T follicular helper cell (primary cell): ENCODE measurements at places on chromosomes 4 and X.

- DNase-seq, result no peak
Observed at GRCh38 chrX:38142610-38143009, 78.1 kb downstream of the SRPX start.

DNA sequence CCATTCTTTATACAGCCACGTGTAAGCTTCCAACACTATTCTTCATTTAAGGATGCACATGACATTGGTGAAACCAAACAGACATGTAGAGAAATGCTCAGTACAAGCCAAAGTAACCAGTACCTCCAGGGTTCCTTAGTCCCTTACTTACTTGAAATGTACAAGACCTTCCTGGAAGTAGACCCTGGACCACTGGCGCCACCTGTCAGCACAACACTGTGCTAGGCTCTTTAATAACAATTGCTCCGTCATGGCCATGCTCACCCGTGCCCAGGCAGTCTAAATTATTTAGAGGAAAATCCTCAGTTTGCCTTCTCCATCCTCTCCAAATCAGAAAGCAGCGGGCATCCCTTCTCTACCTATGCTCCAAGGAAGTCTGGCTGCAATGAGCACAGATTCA lies 52.7 kb downstream of the ADGRA3 start:
- DNase-seq, result no peak

- no peak for DNase-seq
Observed at GRCh38 chrX:96707804-96708203, 23.2 kb downstream of the DIAPH2 start.

DNA sequence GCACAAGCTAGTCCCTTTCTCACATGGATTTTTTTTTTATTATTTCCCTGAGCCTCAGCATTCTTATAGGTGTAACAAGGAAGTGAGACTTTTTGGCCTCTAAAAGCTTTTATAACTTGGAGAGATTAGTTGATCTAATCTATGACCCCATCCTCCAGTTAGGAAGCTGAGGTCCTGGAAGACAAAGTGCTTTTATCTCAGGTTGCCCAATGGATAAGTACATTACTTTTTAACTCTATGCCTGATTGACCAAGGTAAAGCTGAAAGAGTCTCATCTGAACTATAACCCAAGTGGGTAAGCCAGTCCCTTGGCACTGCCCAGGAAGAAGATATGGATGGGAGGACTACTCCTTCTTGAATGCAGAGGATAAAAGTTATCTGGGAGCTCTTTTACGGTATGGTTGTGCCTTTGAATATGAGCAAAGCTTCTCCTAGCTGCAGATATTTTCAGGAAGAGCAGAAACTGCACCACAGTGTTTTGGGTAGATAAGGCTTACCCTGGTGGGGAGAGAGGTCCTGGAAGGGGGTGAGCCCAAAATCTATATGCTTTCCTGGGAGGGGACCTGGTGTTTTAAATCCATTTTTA lies 40.2 kb downstream of the VSIG4 start:
- no peak for DNase-seq

GRCh38 chr4:112099701-112100297 lies 45.5 kb upstream of the FAM241A start:
- no peak for DNase-seq

- no peak for DNase-seq
Observed at GRCh38 chr4:74166818-74167217, 8.9 kb downstream of the MTHFD2L start.

GRCh38 chr4:175308236-175308635 lies 390.1 kb downstream of the ADAM29 start:
- DNase-seq, result no peak

- DNase-seq, result no peak
Observed at GRCh38 chr4:186934244-186934643, 210.6 kb upstream of the FAT1 start.

- DNase-seq, result no peak
Observed at GRCh38 chrX:40434947-40435346, 145.8 kb upstream of the ATP6AP2 start.

GRCh38 chr4:38489924-38490639 lies 173.9 kb upstream of the KLF3 start:
- no peak for DNase-seq

- DNase-seq, result no peak
Observed at GRCh38 chrX:110287605-110288004, 30.3 kb downstream of the AMMECR1 start.

GRCh38 chrX:108177351-108178142 lies 86.0 kb downstream of the ATG4A start:
- no peak for DNase-seq

- peak; percentile 50 for DNase-seq
Observed at GRCh38 chrX:107712231-107713202, 63.1 kb downstream of the TSC22D3 start.

GRCh38 chrX:9311421-9312160 lies 153.3 kb upstream of the TBL1X start:
- no peak for DNase-seq

GRCh38 chr4:82989575-82990429 lies 20.8 kb downstream of the LIN54 start:
- DNase-seq, result no peak

- no peak for DNase-seq
Observed at GRCh38 chr4:47642985-47643760, 158.1 kb downstream of the ATP10D start.

- no peak for DNase-seq
Observed at GRCh38 chrX:55787063-55787462, 69.5 kb downstream of the RRAGB start.

DNA sequence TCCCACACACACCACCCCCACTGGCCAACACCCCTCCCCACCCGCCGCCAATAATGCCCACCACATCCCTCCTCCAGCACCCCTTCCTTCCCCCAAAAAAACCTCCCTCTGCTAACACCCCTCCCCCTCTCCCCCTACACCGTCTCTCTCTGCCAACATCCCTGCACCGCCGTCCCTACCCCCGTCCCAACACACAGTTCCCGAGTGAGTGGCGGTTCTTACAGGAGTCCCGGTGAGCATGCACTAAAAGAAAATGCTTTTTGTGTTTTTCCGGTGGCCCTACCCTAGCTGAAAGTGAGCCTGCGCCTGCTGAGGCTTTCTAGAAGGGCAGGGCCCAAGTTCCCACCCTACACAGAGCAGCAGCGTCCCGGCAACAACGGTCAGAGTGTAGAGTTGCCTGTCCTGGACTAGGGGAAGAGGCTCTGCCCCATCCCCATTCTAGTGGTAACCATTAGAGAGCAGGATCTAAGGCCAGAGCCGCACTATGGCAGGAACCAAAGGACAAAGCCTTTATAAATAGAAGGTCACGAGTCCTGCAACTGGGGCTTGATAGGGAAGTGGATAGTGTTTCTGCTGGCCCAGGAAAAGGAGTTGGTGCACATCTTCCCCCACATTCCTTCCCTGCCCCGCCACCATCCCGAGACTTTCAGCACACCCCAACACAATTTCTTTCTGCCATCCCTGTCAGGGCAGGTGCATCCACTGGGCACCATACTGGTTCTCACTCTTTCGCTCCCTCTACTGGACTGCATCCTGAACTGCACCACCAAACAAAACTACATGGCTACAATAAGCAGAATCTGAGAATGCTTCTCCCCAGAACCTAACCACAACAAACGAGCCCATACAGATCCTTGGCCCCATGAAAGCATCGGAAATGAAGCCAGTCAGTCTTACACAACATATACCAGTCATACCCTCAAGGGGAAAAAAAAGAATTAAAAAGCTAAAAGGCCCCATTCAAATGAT lies 78.1 kb upstream of the PAGE3 start:
- peak; percentile 24 for DNase-seq

DNA sequence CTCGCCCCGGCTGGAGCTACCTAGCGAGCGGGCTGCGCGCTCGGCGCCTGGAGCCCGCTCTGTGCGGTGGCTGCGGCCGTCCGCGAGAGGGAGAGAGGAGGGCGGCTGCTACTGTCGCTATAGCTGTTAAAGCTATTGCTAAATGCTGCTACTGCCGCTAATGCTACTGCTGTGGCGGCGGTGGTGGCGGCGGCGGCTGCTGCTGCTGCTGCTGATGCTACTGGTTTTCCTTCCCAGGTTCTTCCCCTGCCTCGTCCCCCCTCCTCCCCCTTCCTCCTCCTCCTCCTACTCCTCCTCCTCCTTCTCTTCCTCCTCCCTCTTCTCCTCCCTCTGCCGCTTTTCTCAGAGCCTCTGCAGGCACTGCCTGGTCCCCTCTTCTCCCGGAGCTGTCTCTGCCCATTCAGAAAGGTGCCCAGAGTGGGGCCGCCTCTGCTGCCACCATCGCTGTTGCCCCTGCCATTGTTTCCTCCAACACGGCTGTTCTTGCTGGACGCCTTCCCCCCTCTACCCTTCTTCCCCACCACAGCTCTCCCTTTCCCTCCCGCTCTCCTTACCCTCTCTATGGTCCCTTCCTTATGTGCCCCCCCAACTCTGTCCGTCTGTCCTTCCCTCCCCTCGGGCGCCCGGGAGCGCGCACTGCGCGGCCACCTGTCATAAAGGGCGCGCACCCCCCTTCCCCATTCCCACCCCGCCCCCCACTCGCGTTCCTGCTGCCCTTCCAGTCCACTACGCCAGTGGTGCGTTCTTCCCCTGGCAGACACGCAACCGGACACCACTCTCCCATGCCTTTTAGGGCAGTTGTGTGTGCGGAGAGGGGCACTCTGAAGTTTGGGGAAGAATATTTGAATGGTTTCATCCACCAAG lies at the start of gene NEXMIF:
NEXMIF (minus strand) TSS at position 228 of the 864 bp plus-strand sequence.
- peak; percentile 14 for DNase-seq

GRCh38 chrX:29890004-29890403 lies 325.4 kb upstream of the MAGEB2 start:
- no peak for DNase-seq

- DNase-seq, result peak; percentile 24
Observed at GRCh38 chr4:182925298-182925757, 8.1 kb upstream of the DCTD start.

DNA sequence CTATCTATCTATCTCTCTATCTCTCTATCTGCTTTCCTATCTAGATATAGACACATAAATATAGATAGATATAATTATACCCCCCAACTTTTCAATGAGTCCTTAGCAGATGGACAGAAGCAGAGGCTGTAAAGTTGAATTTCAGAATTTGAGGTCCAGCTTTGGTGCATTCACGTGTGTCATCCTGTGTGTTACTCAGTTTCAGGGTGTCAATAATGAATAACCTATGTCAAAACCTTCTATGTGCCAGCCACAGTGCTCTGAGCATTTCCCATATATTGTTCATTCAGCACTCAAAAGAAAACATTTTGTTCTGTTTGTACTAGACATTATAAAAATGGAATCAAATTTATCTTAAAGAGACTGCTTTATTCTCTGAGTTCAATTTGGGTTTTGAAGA lies 310.0 kb downstream of the ARHGAP24 start:
- DNase-seq, result no peak

DNA sequence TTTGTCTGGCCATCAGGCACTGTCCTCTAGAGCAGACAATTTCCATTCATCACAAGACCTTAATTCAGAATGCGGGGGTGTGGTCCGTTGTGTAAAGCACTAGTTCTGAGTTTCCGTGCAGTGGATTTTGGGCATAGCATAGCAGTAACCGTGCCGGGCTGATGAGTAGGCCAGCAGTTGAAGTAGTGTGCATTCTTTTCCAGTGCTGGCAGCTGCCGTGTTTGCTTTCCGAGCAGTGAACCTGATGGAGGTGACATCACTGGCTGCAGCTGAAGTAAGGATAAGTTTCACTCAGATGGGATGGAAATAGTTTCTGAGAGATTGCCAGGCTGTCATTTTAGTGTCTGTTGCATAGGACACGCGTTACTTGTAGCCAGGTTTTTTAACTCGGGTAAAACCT lies 107.0 kb upstream of the STIM2 start:
- no peak for DNase-seq

DNA sequence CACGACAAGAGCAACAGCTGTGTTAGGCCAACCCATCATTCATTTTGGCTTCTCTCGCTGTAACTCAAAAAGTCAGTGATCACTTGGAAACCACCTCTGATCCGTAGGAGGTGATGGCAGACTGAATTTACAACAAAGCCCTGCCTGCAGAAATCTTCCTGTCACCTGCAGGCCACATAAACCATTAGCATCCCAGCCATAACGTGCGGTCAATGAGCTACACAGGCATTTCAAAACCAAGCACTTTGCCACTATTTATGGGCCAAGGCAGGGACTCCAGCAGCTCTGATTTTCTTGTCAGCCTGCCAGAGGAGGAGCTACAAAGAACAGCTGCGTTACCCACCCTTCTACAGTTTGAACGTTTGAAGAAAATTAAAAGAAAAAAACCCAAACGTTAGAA lies 228.1 kb upstream of the PPARGC1A start:
- no peak for DNase-seq

DNA sequence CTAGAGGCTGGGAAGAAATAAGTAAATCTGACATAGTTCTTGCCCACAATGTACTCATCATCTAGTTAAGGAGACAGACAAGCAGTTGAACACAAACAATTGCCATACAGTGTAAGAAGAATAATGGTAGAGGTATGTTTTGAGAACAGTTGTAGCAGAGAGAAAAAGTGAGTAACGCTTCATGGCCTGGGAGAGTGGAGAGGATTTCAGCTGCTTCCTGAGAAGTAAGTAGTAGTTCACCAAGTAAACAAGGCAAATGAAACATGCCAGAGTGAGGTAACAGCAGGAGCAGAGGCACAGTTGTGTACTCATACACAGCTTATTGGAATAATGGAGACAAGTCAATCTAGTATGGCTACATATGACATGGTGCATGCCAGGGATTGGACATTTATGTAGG lies 53.6 kb upstream of the RAP2C start:
- DNase-seq, result no peak

- no peak for DNase-seq
Observed at GRCh38 chr4:62457356-62457755, 1257.2 kb downstream of the ADGRL3 start.

GRCh38 chrX:110449312-110449711 lies 90.7 kb downstream of the RTL9 start:
- no peak for DNase-seq

- DNase-seq, result no peak
Observed at GRCh38 chr4:165716472-165716871, 156.6 kb upstream of the TLL1 start.

DNA sequence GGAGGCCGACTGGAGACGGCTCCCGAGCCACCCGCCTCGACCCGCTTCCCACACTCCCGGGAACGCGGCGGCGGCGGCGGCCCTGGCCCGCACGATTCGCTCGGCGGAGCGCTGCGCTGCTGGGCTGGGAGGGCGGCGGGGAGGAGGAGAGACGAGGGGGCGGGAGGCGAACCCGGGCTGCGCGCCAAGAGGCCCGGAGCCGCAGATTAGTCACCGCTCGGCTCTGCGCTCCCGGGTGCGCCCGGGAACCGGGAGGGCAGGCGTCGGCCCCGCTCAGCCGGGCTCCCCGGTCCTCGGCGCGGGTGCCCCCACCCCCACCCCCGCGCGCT lies 11.2 kb upstream of the BCOR start:
- peak; percentile 60 for DNase-seq

GRCh38 chrX:109294097-109294814 lies 187.6 kb downstream of the GUCY2F start:
- DNase-seq, result no peak

DNA sequence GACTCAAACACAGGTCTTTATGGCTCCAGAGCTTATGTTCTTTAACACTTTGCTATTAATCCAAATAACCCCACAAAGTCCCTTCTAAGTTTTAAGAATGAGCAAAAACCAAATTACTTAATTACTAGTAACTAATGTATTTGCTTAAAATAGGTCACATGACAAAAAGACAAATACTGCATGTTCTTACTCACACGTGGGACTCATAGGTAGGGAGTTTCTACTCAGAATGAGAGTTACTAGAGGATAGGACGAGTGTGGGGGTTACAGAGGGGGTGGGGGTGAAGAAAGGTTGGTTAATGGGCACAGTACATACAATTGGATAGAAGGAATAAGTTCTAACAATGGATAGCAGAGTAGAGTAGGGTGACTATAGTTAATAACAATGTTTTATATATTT lies 5.8 kb downstream of the RPS6KA3 start:
- no peak for DNase-seq
